ENCODE measurements at places on chromosomes 16 and 17.
A peak's percentile ranks its signal among the peaks of the same experiment; 100 is the strongest.

- DNase-seq = no peak
These were observed 264.0 kb downstream of the XYLT1 start for GRCh38 chr16:17206712-17207111.

DNA sequence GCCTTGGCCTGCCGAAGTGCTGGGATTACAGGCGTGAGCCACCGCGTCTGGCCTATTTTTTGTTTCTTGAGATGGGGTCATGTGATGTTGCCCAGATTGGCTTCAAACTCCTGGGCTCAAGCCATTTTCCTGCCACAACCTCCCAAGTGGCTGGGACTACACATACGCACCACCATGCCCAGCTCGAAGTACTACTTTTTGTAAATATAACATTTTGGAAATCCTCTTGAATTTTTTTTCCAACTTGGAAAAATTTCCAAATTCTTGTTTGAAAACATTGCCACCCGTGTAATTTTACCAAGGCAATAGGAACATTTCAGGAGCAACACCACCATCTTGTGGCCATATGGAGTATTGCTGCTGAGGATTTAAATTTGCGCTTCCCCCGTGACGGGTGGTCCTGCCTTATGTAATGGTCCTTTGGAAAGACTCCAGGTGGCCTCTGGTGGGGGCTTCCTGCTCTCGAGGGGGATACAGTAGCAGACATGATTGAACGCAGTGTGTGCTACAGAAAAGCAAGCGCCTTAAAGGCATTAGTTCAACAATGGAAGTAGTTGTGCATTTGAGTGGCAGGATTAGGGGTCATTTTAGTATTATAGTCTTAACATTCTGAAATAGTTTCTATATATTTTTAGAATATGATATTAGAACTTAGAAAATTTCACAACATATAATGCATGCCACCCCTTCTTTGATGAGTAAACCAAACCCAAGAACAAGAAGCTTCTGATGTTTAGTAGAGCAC lies 8.0 kb downstream of the FLYWCH1 start:
- DNase-seq = peak; percentile 74

- DNase-seq = no peak
These were observed 24.6 kb upstream of the GUCY2D start for GRCh38 chr17:7977805-7978204.

- peak; percentile 85 for DNase-seq
These were observed 82.5 kb upstream of the TNRC6C start for GRCh38 chr17:77875881-77876509.

DNA sequence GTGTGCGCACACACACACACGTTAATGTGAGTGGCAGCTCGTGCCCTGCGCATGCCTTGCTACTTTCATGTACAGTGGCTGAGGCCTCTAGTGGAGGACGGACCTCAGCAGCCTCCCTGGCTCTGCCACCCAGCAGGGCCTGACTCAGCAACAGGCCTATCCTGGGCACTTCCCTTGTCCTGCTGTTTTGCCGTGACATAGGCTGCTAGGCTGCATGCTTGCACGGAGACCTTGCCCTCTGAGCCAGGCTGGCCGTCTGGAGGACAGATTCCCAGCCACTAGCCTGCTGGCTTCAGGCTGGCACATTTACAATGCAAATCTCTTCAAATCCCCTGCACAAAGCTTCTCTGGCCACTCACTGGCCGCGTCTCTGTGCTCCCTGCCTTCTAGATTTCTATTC lies 9.5 kb downstream of the RNF213 start:
- DNase-seq = no peak

DNA sequence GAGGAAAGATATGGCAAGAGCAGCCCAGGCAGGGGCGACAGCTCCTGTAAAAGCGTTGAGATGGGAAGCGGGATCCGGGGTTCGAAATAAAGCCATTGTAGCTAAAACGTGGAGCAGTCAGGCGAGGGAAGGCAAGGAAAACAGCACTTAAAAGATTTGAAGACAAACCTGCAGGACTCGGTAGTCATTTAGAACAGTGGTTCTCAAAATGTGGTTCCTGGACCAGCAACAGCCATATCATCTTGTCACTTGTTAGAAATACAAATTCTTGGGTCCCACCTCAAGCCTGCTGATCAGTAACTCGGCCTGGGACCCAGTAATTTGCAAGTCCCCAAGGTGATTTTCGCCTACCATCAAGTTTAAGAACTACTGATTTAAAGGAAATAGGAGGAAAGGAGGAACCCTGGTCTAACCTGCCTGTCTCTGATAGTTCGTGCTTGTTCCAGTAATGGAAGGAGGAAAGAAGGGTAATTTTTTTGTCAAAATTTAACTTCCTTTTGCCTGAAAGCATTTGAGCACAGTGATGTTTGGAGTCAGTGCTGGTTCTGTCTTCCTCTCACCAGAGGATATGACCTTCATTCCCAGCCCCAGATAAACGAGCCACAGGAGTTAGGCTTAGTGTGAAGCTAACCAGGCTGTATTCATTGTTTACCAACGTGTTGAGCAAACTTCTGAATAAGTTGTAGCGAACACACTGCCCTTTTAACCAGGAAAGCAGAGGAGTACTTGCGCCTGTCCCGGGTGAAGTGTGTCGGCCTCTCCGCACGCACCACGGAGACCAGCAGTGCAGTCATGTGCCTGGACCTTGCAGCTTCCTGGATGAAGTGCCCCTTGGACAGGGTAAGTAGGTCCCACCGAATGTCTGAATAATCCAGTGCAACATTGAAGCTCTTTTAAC lies 1.1 kb downstream of the ORC6 start:
- DNase-seq = no peak

DNA sequence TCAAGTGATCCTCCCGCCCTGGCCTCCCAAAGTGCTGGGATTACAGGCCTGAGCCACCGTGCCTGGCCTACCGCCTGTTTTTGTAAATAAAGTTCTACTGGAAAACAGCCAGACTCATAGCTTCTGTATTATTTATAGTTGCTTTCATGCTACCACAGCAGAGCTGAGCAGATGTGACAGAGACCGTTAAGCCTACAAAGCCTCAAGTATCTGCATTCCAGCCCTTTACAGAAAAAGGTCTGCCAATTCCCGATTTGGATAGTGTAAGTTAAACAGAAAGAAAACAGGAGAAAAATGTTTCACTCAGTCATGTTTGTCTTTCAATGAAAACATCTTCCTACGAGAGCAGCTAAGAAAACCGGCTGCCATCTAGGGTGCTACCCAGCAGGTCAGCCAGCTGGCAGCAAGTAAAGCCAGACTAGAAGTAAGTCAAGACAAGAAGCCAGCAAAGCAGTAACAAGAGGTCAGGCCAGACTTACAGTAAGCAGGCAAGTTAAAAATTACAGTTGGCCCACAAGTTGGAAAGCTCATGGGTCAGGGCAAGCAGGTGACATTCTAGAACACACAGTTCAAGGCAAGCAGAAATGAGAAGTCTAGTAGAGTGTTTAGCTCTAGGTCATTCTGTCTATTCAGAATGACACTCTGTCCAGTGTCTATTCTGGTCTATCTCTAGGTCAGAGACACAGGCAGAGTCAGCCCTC lies 17.7 kb downstream of the NCBP3 start:
- DNase-seq = no peak

GRCh38 chr17:22374741-22375140 lies 682.4 kb downstream of the KCNJ18 start:
- DNase-seq = no peak

DNA sequence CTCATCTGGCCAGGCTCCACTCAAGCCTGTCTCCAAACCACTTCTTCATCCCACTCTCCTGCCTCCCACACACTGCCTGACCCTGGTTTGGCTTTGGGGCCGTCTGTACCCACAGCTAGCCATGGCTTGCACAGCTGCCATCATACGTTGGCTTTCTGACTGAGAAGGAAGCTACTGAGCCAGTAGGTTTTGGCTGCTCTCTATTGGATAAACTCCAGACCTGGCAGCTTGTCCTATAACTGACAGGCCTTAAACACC lies 3.9 kb downstream of the MIF4GD start:
- no peak for DNase-seq

GRCh38 chr17:35607239-35607847 lies 20.2 kb downstream of the AP2B1 start:
- no peak for DNase-seq

- DNase-seq = peak; percentile 16
These were observed 7.2 kb upstream of the MLYCD start for GRCh38 chr16:83891742-83892141.
